WERI-Rb-1 (cell line): ENCODE measurements at places on chromosomes 3 and 15.

DNA sequence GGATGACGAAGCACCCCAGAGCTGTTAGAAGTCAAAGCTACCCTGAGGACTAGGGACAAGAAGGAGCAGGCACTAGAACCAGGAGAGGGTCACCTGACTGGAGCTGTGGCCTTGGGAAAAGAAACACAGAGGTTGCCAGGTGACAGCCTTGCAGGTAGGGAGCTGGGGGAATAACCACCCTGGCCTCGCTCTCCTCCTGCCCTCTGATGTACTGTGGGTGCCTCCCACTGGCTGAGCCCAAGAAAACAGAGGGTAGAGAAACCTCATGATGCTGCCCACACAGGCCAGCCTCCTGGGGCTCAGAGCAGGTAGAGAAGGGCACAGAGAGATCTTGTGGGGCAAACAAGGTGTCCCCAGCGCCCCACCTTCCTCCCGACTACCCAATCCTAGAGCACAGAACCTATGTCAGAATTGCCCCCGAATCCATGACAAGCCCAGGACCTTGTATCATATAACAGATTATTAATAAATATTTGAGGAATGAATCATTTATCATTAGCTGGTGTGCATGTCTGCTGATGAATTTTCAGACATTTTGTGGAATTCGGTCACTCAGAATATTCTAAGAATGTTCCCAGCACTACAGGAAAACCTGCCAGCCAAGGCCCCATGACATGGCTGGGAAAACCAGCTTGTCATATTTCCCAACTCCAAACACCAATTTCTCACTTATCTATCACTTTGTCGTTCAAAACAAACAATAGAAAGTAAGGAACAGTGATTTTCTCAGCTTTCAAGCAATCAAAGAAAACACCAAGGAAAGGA, 59.8 kb upstream of the MEX3B start:
- DNase-seq: peak; percentile 38

- peak; percentile 55 for DNase-seq
These were observed at the start of gene AGTR1 for GRCh38 chr3:148697306-148698189. TSS of gene AGTR1 (plus strand) at chr3:148697903. CDS start at chr3:148741036, 43,133 bp downstream.

DNA sequence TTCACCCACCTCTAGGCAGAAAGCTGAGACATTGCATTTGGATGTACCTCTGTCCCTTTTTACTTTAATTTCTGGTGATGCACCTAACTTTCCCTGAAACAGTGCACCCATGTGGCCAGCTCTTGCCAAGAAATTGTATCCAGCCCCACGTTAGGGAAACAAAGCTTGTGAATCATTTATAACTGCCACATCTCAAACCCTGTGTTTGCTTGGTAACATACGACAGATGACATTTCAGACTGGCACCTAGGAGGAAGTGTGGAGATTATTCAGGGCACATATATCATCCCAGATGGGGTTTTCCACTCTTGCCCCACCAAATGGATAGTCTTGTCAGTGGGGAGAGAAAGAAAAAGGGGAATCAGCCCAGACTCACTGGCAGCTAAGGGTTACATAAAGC, 2.1 kb downstream of the CYB561D2 start:
- DNase-seq: no peak

- DNase-seq: no peak
These were observed 107.8 kb downstream of the ZIC4 start for GRCh38 chr3:147298511-147298982.

GRCh38 chr3:186374376-186374775, 12.3 kb upstream of the DGKG start:
- no peak for DNase-seq

DNA sequence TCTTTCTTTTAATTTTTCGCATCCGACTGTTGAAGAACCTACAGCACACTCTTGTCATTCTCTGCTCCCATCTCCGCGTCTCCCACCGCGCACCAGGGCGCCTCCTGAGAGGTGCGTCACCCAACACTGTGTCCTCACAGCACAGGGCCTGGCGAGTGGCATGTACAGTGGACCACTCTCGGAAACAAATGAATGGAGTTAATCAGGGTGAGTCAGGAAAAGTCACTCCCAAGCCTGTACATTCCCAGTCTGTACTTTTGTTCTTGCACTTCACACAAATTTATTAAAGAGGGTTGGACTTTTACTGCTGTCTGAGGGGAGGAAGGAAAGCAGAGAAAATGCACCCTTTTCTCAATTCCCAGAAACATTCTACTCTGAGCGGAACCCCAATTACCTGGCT, 625 bp downstream of the COL6A6 start:
- DNase-seq: no peak

DNA sequence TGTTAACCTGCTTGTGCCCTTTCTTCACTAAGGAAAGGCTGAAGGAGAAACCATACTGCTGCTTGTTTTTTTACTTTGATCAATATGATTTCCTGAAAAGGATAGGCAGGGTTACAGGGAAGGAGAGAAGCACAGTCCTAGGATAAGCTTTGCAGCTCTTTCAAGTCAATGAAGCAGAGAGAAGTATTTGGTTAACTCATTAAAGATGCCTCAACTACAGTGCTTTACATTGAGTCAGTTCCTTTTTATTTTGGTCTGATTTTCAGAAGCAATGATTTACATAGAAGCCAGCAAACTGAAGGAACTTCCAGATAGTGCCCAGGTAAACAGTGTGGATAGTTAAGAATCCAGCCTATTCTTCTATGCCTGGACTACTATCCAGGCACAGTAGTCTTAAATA, 64.8 kb downstream of the ARIH1 start:
- DNase-seq: no peak

DNA sequence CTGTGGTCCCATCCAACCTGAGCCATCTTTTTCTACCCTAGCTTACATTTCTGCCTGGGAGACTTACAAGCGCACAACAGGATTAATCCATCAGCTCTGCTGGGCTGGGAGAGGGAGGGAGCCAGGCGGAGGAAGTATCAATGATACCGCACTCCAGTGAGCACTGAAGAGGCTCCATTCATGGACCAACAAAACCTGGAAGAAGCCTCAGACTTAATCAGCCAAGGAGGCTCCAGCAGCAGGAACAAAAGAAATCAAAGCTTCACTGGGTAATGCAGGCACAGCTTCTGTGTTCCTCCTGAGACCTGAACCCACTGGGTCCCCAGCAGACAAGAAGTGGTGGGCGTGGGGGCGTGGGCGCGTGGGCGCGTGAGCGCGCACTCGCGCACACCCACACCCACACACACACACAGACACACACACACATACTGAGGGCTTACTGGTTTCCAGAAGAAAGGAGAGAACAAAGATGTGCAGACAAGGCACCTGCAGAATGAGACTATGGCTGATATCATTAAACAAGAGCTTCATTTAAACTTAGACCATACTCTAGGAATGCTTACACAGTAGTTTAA, 87.0 kb upstream of the BOC start:
- peak; percentile 40 for DNase-seq

GRCh38 chr3:45119824-45120358, 26.3 kb downstream of the CDCP1 start:
- DNase-seq: no peak

DNA sequence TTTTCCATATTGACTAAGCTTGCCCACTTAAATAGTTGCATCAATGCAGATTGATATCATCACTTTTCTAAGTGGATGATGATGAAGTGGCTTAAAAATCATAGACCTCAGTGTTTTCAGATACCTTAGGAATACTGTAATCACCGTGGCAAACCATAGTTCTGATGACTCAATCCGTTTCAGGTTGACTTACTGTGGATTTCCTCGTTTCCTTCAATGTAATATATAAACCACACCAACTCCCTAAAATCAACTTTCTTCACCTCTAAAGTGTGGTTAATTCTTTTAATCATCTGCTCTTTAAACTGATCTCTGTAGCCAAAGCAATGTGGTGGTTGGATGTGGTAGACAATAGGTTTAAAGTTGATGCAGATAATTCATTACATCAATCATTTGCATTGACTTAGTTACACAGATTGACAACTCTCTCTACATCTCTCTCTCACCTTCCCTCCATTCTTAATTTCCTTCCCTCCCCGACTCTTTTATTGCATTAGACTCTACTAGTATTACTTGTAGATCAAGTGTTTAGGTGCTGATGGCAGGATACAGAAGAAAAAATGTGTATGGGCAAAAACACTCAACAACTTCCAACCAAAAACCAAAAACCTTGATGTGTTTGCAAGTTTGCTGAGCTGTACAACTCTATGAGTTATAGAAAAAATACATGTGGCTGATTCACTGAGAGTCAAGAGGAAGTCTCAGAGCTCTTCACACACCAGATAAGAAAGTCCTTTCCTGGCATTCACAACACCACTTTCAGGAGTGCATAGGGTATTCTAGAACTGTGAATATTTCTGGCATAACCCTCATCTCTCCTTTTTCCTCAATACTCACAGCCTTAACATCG, 243.5 kb downstream of the NFKBIZ start:
- no peak for DNase-seq

DNA sequence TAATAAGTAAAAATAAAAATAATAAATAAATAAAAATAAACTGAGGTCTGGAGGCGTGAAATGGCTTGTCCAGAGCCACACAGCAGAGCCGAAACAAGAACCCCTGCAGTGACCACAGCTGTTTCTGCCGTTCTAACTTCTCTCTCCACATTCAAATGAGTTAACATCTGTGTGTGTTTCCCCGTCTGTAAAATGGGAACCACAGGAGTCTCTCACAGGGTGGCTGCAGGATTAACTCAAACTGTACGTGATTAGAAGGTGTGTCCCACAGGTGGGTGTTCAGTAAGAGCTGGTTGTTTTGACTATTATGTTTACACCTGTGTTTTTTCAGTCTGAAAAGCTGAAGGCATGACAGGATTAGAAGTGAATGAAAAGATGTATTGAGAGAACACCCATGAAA, 27.0 kb upstream of the MUC4 start:
- DNase-seq: no peak
